Cerebellar cortex (tissue), 1 donor: ENCODE measurements at places on chromosomes 13 and 19.
A peak's percentile ranks its signal among the peaks of the same experiment; 100 is the strongest.

DNA sequence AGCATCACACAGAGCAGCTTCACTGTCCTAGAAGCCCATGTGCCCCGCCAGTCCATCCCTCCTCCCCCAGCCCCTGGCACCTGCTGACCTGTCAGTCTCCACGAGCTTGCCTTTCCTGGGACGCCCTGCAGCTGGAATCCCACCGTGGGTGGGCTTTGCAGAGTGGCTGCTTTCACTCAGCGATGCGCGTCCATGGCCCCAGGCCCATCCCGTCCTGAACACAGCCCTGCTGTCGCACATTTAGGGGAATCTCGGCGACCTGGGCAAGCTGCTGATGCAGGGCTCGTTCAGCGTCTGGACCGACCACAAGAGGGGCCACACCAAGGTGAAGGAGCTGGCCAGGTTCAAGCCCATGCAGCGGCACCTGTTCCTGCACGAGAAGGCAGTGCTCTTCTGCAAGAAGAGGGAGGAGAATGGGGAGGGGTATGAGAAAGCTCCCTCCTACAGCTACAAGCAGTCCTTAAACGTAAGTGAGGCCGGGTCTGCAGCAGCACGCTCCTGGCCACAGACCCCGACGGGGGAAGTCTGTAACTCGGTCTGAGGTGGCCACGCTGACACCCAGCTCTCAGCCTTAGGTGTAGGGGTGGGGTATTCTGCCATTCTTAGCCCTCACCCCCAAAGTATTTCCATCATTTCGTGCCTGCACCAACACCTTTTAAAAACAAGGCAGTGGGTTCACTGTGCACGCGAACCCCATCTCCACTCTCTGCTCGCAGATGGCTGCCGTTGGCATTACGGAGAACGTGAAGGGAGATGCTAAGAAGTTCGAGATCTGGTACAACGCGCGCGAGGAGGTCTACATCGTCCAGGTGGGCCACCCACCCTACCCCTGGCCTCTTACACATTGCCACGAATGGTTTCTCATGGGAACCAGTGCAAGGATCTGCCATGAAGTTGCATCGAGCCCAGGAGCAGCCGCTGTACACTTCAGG is 18.3 kb upstream of the F7 start:
- DNase-seq = no peak

GRCh38 chr13:92320323-92320722 is 906.3 kb upstream of the GPC6 start:
- no peak for DNase-seq

DNA sequence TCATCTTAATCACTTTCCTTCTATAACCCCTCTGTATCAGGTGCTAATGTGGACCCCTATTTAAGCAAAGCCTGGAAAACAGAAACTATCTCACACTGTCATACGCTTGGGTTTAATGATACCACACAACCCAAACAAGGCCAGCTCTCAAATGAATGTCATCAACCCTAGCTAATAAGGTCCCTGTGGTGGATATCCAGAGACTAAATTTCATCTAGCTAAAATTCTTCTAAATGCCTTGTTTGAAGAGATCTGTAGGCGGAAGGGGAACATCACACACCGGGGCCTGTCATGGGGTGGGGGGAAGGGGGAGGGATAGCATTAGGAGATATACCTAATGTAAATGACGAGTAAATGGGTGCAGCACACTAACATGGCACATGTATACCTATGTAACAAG is 95.5 kb downstream of the FOXO1 start:
- no peak for DNase-seq

GRCh38 chr13:107864543-107865317 is 350.6 kb downstream of the LIG4 start:
- DNase-seq = peak; percentile 26

DNA sequence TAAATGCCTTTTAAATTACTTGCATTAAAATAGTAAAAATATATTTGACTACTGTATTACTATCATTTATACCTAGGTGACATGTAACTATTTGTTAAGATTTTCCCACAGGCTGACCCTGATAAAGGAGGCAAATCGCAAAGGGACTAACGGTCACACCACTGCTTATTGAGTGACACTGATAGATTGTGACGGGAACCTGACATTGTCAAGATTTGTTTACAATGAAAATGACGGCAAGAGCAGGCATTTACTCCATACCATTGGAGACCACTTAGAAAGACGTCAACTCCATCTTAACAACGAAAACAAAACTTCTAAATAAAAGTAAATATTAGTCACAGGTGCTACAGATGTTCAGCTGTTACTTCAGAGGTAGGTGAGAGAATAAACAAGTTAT is 289.0 kb downstream of the DACH1 start:
- DNase-seq = no peak

DNA sequence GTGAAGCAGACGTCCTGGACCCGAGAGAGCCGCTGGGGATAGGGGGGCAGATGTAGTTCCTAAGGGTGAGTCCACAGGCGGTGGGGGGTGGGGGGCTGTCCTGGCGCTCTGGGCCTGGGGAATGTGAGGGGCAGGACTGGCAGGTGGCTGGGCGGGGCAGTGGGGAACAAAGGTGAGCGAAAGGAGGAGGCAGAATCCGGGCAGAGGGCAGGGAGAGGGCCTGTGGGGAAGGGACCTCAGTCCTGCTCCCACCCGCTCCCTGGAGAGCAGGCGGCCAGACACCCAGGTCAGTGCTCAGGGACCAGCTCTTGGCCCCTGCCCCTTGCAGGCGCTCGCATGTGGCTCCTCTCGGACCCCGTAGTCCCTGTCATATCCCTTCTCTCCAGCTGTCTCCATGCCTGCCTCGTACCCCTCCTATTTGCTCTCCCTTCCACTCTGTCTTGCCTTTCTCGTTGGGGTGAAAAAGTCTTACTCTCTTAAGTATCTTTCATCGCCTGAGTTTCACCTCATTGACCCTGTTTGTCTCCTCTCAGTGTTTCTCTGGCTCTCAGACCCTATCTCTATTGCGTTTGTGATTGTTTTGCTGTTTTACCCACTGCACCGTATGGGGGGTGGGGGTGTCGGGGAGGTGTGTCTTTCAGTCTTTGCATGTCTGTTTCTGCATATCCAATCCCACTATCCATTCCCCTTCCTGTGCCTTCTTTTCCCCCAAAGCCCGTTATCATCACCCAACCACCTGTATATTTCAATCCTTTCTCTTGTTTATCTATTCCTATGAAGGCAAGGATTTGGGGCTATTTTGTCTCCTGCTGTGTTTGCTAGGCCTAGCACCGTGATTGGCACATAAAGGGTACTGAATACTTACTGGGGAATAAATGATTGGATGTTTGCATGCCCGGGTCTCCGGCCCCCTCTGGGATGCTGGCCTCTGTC is 5.8 kb downstream of the SPHK2 start:
- no peak for DNase-seq

GRCh38 chr19:19232261-19232721 is 20.5 kb downstream of the NCAN start:
- DNase-seq = peak; percentile 36

GRCh38 chr13:111323950-111324651 is 3.7 kb downstream of the TEX29 start:
- no peak for DNase-seq

- no peak for DNase-seq
Measured at GRCh38 chr13:105997581-105998550, 537.6 kb downstream of the EFNB2 start.

DNA sequence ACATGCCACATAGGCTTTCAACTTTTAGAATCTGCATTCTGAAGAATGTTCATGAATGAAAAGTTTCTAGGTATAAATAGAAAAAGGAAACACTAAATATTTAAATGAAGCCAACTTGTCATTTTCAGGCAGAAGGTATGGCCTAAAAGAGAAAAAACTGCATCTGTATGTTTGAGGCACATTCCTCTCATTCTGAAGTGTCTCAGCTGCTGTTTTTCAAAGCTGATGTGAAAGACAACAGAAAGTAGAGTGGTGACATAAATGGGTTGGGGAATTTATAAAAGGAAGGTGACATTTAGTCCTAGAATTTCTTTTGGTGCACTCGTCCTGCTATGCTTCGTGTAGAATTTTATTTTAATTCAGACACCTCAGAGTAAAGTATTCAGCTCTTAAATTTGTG is 539.6 kb upstream of the SLITRK5 start:
- no peak for DNase-seq

- no peak for DNase-seq
Measured at GRCh38 chr13:104920091-104920490, 1615.4 kb downstream of the EFNB2 start.

- DNase-seq = no peak
Measured at GRCh38 chr13:32126278-32126677, 94.7 kb downstream of the FRY start.

- DNase-seq = no peak
Measured at GRCh38 chr13:104442536-104442935, 1376.3 kb upstream of the SLC10A2 start.

DNA sequence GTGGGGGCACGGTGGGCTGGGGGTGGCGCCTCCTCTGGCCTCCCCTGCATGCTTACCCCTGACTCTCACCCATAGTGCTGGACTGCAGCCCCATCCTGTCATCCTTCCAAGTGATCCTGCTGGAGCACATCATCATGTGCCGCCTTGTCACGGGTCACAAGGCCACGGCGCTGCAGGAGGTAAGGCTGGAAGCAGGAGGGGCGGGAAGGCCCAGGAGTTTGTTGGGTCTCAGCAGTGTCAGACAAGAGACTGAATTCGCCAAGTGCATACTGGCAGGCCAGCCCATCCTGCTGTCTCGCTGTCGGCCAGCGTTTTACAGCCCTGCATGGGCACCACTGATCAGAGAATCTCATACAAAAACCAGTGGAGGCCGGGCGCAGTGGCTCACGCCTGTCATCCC is 23.1 kb downstream of the MAU2 start:
- DNase-seq = no peak

DNA sequence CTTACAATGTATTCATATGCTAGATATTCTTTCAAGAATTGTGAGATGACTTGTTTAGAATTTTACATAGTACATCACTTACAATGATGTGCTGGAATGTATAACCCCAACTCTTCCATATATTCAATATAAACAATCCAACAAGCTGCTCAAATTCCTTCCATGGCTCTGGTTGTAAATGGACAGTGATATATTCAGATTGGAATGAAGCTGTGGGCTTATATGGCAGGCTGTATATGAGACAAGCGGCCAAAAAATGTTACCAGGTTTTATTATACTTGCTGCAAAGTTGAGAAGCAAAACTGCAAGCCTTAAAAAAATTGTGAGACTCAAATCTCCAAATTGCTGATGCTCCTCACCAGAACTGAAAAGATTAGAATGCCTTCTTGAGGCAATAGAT is 83.6 kb upstream of the KLF12 start:
- no peak for DNase-seq

- no peak for DNase-seq
Measured at GRCh38 chr19:46115396-46116106, 8.9 kb downstream of the IGFL3 start.

- DNase-seq = peak; percentile 78
Measured at GRCh38 chr19:17390665-17391370, 3.2 kb downstream of the CCDC194 start.

- DNase-seq = peak; percentile 66
Measured at GRCh38 chr19:35509861-35510625, 3.4 kb downstream of the DMKN start.

GRCh38 chr19:56132316-56132822 is 8.7 kb upstream of the ZNF444 start:
- no peak for DNase-seq

DNA sequence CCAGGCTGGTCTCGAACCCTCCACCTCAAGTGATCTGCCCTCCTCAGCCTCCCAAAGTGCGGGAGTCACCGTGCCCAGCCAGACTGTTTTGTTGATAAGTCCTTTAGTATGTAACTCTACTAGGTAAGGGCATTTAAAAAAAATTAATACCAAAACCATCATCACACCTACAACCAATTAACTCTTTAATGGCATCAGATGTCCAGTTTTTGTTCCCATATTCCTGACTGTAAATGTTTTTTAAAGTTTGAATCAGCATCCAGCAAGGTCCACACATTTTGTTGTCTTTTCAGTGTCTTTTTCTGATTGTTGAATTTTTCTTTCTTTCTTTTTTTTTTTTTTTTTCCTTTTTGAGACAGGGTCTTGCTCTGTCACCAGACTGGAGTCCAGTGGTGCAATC is 5.6 kb downstream of the FCGRT start:
- no peak for DNase-seq

DNA sequence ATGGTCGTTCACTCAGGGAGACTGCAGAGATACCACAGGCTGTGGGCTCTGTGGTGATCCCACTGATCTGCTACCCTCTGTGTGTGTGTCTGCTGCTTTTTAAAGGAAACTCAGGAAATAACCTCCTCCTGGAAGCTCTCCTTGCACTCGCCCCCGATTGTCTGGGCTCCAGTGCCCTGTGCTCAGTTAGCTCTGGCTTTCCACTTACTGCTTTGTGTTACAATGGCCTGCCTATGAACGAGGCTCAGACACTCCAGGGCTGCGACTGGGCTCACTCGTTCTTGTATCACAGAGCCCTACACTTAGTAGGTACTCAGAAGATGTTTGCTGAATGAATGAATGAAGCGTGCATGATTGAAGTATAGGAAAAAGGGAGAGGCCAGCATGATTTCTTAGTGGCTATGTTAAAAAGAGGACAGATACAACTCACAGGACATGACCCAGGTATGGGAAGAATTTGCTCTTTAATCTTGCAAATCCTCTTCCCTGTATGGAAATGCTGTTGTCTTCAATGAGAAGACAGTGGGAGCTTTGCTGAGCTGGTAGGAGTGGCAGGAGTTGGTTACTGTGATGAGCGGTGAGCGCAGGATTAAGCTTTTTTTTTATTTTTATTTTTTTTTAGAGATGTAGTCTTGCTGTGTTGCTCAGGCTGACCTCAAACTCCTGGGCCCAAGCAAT is 26.4 kb downstream of the B3GLCT start:
- no peak for DNase-seq

- no peak for DNase-seq
Measured at GRCh38 chr13:112709825-112710783, 20.3 kb downstream of the ATP11A start.

DNA sequence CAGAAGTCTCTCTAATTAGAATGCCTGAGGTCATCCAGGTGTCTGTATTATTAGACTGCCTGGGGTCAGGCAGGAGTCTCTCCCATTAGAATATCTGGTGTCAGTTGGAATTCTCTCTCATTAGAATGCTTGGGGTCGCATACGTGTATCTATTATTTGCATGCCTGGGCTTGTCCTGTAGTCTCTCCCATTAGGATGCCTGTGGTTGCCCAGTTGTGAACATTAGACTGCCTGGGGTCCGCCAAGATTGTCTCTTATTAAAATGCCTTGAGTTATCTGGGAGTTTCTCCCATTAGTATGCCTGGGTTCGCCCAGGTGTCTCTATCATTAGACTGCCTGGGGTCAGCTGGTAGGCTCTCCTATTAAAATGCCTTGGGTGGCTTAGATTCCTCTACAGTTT is 1494.7 kb downstream of the UQCRFS1 start:
- DNase-seq = no peak

DNA sequence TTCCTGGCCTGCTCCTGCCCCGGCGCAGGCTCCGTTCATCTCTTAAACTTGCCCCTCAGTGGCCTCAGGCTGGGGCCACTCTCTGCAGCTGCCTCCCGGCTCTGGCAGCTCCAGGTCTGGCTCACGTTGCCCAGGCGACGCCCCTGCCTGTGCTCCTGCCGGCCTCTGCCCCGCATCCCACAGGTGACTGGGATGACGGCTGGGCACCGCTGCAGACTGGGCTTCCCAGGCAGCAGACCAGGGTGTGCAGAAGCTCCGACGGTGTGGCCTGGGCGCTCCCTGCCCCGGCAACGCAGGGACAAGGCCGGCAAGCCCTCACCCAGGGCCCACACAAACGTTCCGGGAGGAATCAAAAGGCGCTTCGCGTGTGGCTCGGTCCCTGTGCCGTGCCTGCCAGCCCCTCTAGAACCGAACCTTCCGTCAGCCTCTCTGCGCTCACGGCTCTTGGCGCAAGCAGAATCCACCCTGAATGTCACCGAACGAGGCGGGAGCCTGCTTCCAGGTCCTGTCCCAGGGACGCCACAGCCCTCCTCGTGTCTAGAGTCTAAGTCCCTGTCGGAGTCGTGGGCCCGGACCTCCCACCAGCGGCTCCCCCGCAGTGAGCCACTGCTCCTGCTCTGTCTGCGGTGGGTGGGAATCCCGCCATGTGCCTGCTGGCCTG is 64.8 kb downstream of the MLLT1 start:
- no peak for DNase-seq
